Mesothelial cell of epicardium (in vitro differentiated cells): ENCODE measurements at places on chromosomes 7 and 10.
A peak's percentile ranks its signal among the peaks of the same experiment; 100 is the strongest.

DNA sequence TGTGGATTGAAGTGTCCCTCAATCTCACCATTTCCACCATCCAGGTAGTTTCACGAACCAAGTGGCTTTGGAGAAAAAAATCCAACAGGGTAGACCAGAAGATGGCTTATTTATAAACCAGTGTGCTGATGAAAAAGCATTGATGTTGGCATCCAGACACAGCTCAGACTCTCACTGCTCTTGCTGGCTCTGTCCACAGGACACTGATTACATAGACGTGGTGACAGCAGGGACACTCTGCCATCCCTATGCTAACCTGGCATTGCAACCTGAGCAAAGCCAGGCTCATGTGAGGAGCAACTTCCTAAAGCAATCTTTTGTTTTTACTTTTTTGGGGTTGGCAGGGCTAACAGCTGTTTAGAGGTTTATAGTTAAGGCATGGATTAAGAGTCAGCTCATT is 130.6 kb upstream of the SVIL start:
- DNase-seq, result no peak

GRCh38 chr10:13349463-13350274 is 1.6 kb upstream of the SEPHS1 start:
- DNase-seq, result peak; percentile 30

- no peak for DNase-seq
These were observed 276.9 kb upstream of the IGFBP3 start for GRCh38 chr7:46197785-46198540.

DNA sequence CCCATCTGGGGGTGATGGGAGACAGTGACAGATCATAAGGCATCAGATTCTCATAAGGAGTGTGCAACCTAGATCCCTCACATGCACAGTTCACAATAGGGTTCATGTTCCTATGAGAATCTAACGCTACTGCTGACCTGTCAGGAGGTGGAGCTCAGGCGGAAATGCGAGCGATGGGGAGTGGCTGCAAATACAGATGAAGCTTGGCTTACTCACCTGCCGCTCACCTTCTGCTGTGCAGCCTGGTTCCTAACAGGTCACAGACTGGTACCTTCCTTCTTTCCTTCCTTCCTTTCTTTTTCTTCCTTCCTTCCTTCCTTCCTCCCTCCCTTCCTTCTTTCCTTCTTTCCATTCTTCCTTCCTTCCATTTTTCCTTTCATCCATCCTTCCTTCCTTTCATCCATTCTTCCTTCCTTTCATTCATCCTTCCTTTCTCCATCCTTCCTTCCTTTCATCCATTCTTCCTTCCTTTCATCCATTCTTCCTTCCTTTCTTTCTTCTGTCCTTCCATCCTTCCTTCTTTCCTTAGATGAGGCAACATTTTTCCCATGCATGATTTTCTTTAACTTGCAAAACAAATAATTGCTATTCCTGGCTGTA is 370.0 kb upstream of the AUTS2 start:
- no peak for DNase-seq

- no peak for DNase-seq
These were observed 50.5 kb downstream of the STK32C start for GRCh38 chr10:132257271-132257670.

- DNase-seq, result no peak
These were observed 196.1 kb downstream of the DOCK4 start for GRCh38 chr7:112010109-112010508.

DNA sequence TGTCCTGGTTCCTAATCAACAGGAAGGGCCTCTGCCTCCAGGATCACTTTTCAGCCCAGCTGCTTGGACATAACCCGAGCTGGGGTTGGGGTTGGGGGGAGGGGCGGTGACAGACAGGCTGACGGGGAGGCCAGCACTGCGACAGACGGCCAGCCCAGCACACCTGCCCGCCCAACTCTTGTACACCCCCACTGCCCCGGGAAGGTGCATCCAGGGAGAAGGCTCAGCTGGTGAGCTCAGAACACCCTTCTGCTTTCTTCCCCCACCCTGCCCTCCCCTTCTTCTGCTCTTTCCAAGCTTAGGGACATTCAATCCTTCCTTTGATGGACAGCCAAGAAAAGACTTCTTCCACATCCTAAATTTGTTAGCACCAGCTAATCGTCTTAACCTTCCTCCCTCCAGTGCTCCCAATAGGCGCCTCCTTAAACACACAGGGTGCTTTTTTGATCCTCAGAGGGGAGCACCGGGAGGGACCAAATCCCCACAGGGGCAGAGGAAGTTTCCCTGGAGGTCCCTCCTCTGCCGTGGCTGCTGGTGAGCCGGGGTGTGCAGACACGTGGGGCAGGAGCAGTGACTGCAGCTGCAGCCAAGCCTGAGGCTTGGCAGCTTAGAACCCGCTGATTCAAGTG is 44.7 kb downstream of the COL13A1 start:
- DNase-seq, result no peak

DNA sequence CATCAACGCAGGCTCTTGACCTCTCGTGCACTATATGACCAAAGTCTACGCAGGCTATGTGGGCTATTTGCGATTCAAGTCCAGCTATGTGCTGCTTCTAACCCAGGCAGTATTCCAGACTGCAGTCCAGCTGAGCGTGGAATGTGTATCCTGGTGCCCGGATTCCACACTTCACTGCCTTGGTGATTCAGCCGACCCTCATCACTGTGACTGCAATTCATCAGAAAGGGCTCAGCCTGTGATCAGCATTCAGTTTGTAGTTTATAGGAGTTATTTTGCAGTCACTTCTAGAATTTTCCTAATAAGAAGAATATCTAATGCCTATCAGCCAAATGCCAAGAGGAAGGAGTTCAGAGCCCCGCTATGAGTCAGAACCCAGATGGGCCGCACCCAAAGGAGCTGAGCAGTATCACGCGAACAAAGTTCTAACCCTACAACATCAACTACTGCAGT is 119.8 kb upstream of the LANCL2 start:
- no peak for DNase-seq

DNA sequence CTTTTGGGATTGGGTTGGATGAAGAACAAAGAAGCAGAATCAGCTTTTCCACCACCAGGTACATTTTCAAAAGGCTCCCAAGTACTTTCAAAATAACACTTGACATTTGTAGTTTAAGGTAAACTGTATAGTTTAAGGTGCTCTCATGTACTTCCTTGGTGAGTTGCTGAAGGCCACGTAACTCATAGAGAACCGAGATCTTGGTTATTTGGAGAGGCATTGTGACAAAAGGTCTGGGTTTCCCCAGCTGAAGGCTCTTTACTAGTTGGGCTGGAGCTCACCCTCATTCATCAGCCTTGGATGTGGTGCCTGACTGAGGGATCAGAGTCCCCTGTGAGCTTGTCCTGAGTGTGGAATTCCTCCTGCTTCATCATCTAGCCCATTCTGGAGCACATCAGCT is 191.8 kb downstream of the TMEM178B start:
- no peak for DNase-seq

GRCh38 chr7:104972500-104972899 is 41.5 kb upstream of the KMT2E start:
- no peak for DNase-seq

DNA sequence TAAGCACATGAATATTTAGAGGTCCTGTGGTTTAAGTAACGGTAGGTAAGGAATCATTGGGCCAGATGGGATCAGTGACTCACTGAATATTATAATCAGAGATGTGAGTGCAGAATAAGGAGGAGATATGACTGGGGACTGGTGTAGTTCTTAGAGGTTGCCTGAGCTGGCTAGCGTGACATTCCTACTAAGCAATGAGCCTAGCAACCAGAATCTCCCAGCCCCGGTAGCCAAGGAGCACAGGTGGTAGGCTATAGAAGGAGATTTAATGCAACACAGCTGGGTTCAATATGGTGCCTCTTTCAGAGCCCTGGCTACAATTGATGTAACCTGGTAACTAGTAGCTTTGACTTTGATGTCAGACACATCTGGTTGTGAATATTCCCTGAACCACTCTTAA is 641.6 kb downstream of the AUTS2 start:
- no peak for DNase-seq

DNA sequence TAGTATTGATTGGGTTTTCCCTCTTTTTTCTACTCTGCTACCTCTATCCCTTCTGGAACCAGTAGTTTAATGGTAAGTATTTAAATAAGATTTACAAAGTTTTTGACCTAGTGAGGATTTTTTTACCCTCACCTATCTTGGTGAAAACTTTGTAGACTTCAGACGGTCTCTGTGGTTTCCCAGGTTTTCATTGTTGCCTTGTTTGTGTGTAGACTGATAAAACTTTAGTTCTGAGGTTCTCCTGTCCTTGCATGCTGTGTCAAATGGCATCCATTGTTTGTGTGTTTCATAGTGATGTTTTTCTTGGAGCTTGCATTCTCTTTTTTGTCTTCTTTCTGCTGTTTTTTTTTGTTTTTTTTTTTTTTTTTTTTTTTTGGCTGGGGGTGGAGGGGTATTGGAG is 22.6 kb downstream of the ZNRF2 start:
- no peak for DNase-seq

- peak; percentile 67 for DNase-seq
These were observed 85.1 kb upstream of the LANCL2 start for GRCh38 chr7:55280031-55280454.

DNA sequence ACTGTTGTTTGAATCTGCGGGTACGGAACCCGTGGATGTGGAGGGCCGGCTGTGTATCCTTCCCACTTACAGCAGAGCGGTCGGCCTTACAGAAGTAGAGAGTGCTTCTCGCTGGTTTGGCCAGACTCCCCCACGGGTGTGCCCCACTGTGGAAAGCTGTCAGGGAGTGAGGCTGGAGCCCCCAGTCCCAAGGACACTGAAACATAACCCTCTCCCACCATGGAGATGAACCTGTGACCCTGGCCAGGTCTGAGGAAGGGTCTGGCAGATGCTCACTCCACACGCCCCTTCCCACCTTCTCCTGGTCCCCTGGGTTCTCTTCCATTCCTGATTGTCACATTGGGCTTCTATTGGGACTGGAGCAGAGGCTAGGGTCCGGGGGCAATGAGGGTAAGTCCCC is 39.6 kb downstream of the TSPAN15 start:
- DNase-seq, result no peak

GRCh38 chr10:29811751-29812427 is 177.1 kb upstream of the SVIL start:
- peak; percentile 63 for DNase-seq

DNA sequence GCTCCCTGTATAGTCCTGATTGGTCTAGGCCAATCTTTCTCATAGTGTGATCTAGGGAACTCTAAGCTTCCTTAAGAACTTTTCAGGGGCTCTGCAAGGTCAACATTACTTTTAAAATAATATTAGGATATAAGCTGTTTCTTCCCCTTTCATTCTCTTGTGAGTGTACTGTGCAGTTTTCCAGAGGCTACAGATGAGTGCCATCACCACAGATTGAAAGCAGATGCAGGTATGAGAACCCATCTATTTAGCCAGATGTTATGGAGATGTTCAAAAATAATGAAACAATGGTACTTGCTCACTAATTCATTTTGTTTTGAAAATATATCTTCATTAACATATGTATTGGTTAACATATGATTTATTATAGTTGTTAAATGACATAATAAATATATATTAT is 169.2 kb upstream of the SEMA3A start:
- no peak for DNase-seq

DNA sequence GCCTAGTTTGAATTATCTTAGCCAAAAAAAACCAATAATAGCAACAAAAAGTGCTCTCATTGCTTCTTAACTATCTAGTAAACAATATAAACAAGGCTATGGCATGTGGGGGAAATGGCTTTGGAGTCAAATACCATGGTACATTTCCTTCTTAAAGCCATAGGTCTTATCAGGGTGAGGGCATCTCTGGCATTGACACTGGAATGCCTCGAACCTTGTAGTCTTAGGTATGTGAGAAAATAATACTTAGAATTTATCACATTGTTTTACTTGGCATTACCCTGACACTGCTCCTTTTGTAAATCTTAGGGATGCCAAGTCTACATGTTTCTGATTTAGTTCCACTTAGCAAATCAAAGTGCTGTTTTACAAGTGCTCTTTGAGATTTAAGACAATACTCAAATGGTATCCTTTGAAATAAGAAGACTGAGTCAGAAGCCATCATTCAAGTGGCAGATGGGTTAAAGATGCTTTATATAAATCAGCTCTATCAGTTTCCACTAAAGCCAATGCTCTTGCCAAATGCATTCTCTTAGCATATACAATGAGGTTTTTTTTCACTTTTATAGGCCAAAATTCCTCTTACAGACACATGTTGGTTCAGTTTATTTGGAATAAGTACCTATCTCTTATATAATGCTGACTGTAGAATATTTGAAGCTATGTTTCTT is 155.2 kb downstream of the HPSE2 start:
- DNase-seq, result no peak

GRCh38 chr10:77919713-77920108 is 6.8 kb downstream of the DLG5 start:
- no peak for DNase-seq

DNA sequence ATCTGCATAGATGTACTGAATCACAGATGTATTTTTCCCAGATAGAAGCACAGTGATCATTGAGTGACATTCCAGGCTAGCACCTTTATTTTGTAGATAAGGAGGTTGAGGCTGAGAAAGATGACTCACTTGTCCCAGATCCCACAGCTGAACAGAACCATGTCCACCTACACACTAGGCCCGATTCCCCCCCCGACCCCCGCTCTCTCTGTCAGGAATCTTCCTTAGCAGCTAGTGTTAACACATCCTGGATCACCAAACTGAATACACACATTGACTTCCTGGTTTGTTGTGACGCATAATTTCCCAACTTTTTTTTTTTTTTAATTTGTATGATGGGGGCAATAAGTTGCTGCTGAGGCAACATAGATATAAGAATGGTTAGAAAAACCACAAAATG is 5.2 kb downstream of the SFMBT2 start:
- no peak for DNase-seq

DNA sequence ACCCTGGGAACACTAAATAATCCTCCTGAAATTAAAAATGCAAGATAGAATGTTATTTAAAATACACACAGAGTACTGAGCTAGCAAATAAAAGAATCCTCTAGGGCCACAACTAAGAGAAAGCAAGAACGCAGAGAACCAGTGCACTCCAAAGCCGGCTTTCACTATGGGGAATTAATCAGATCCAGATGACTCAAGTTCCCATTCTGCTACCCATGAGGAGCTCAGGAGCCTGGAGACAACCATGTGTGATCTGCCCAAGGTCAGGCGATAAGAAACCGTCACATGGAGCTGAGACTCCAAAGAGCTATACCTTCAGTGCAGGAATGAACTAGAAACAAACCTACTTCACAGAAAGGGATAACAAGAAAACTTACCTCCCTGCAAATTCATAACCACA is 19.5 kb upstream of the CYREN start:
- no peak for DNase-seq

GRCh38 chr10:43870968-43871439 is 222.3 kb upstream of the ZNF32 start:
- no peak for DNase-seq

GRCh38 chr10:92567952-92568600 is 5.8 kb downstream of the IDE start:
- no peak for DNase-seq

DNA sequence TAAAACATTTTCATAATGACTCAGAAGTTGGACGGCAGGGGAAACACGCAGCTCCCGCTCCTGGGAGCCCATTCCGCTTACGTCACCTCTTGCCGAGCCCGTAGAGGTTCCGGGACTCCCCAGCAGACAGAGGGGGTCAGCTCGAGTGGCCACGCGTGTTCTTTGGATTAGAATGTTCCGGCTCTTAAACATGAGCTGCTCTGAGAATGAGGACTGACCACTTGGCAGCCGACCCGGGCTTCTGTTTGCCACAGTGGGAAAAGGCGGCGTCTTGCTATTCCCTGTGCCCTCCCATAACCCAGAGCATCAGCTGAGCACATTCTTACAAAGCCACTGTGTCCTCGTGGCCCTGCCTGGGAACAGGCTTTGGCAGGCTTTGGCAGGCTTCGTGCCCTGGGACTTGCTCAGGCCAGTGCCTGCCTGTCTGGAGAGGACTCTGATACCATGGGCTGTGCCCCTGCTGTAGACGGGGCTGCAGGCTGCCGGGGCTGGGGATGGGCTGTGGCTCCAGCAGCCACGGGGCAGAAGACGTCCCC is 40.1 kb downstream of the PFKP start:
- no peak for DNase-seq
